Chondrocyte (in vitro differentiated cells): ENCODE measurements at places on chromosomes 1 and 21.

DNA sequence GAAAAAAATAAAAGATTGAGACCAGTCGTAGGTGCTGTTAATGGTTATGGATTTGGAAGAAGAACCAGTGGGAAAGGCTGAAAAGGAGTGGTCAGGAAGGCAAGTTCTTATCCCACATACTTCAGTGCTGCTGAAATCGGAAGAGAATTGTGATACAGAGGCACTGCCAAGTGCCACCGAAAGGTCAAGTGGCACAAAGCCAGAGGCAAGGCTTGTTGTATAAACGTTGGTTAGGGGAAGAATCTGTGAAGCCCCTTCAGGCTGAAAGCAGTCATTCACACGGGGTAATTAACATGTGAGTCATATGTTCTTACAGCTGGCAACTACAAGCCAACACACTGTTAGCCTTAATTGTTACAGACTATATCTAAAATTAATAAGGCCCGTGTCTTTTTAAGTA, 48.8 kb downstream of the ZBTB40 start:
- DNase-seq: no peak
- no peaks in the 10 kb centered on the region for H3K27me3 ChIP-seq
- peak overlapping the region; percentile 67 for H3K27ac ChIP-seq
- no peak overlapping the region for H3K4me3 ChIP-seq
- H3K36me3 ChIP-seq: peaks cover 5% of the 10 kb centered on the region

DNA sequence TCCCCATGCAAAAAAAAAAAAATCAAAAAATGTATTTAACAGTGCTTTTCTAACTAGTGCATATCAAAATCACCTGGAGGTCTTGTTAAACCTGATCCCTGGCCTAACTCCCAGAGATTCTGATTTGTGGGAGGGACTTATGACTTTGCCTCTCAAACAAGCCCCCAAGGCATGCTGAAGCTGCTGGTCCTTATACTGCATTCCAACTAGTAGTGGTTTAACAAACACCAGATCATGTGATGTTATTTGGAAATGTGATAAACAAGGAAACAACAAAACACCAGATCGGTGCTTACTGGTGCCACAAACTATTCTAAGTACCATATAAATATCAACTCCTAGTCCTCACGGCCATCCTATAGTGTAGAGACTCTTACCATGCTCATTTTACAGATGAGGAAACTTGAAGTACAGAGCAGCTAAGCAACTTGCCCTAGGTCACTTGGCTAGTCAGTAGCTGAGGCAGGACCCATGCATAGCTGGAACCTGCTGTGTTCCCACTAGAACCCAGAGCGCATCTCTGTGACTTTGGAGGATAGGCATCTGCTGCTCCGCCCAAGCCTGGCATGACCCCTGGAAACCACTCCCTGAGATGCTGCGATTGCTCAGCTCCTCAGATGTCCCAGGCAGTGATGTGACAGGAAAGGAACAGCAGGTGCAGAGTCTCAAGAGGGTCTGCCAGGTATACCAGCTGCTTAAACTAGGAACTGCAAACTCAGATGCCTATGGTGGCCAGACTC, 38.1 kb downstream of the SOX13 start:
- DNase-seq: no peak
- H3K4me3 ChIP-seq: no peak overlapping the region
- H3K27me3 ChIP-seq: no peaks in the 10 kb centered on the region
- H3K27ac ChIP-seq: no peak overlapping the region
- no peaks in the 10 kb centered on the region for H3K4me1 ChIP-seq
- no peaks in the 10 kb centered on the region for H3K36me3 ChIP-seq

GRCh38 chr21:34967509-34968289, 81.4 kb downstream of the RUNX1 start:
- H3K36me3 ChIP-seq: peaks cover 1% of the 10 kb centered on the region
- DNase-seq: no peak
- peak overlapping the region; percentile 45 for H3K27ac ChIP-seq
- H3K4me1 ChIP-seq: peaks cover 26% of the 10 kb centered on the region
- no peak overlapping the region for H3K4me3 ChIP-seq

DNA sequence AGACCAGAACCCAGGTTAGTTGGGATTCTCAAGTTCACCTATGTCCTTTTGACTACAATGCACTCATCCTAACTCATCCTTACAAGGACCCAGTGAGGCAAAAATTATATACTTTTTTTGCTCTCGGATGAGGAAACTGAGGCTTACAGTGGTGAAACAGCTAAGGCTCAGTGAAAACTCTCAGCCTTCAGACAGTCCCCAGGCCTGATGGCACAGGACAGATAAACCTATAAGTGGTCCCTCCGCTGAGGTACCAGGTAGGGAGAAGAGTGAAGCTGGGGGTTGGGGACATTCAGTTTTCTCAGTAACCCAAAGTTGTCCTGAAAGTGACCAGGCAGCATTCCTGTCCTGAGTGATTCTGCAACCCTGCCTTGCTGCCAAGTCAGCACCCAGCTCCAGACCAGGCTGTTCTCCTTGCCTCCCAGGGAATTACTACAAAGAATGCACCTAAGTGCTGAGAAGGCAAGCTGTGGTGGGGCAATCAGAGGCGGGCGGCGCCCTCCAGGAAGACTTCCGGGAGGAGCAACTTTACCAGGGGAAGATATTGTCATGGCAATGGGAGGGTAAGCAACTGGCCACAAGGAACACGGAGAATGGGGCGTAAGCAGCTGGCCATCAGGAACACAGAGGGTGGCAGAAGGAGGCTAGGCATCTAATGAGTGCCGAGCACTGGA, 4.6 kb downstream of the TENT5B start:
- H3K27me3 ChIP-seq: no peaks in the 10 kb centered on the region
- H3K36me3 ChIP-seq: peaks cover 7% of the 10 kb centered on the region
- peak overlapping the region; percentile 26 for H3K4me3 ChIP-seq
- peaks cover 75% of the 10 kb centered on the region for H3K4me1 ChIP-seq

- DNase-seq: no peak
- H3K27ac ChIP-seq: no peak overlapping the region
- H3K27me3 ChIP-seq: no peaks in the 10 kb centered on the region
- H3K4me1 ChIP-seq: no peaks in the 10 kb centered on the region
- no peak overlapping the region for H3K4me3 ChIP-seq
- peaks cover 34% of the 10 kb centered on the region for H3K36me3 ChIP-seq
These were observed 4.5 kb upstream of the FAM177B start for GRCh38 chr1:222732216-222733159.

DNA sequence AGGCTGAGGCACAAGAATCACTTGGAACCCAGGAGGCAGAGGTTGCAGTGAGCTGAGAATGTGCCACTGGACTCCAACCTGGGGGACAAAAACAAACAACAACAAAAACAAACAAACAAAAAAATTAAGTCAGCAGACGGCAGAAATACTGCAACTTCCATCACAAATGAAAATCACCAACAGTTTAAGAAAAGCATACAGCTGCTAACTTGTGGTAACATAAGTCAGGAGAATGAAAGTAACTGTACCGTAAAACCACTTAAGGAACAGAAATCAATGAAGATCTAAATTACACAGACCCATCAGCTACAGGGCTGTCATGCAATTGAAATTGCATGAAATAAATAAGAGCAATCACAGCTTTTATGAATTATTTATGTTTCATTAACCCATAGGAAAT, 25.0 kb downstream of the MCOLN2 start:
- H3K36me3 ChIP-seq: no peaks in the 10 kb centered on the region
- DNase-seq: no peak
- no peak overlapping the region for H3K27ac ChIP-seq
- H3K4me3 ChIP-seq: no peak overlapping the region

- no peak overlapping the region for H3K27ac ChIP-seq
- peaks cover 5% of the 10 kb centered on the region for H3K36me3 ChIP-seq
- H3K4me1 ChIP-seq: peaks cover 33% of the 10 kb centered on the region
- peak overlapping the region; percentile 95 for H3K4me3 ChIP-seq
- no peaks in the 10 kb centered on the region for H3K27me3 ChIP-seq
These were observed 926 bp upstream of the ATP1B1 start for GRCh38 chr1:169105434-169106094.

DNA sequence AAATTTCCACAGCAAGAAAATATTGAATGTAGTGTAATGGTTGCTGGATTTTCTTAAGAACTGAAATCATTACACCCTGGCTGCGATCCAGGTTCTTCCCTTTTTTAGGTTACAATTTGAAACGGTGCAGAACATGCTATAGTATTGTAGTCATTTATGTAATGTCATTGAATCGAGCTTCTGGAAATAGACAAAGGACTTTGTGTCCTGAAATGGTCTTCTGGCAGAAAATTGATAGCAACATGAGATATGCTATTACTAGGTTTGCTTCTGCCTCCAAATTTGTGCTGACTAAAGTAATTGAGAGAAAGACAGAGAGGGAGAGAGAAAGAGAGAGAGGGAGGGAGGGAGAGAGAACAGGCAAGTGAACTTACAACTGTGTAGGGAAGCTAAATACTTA, 146.2 kb upstream of the NFIA start:
- H3K27ac ChIP-seq: no peak overlapping the region
- H3K4me1 ChIP-seq: peaks cover 8% of the 10 kb centered on the region
- no peaks in the 10 kb centered on the region for H3K27me3 ChIP-seq
- no peak overlapping the region for H3K4me3 ChIP-seq
- H3K36me3 ChIP-seq: no peaks in the 10 kb centered on the region

GRCh38 chr21:45035477-45035848, 38.9 kb upstream of the ADARB1 start:
- H3K4me1 ChIP-seq: peaks cover 42% of the 10 kb centered on the region
- no peak overlapping the region for H3K27ac ChIP-seq
- DNase-seq: peak; percentile 54
- peaks cover 2% of the 10 kb centered on the region for H3K36me3 ChIP-seq
- H3K4me3 ChIP-seq: no peak overlapping the region
- H3K27me3 ChIP-seq: peaks cover 2% of the 10 kb centered on the region

GRCh38 chr21:34635307-34635706, 20.4 kb upstream of the RCAN1 start:
- H3K36me3 ChIP-seq: no peaks in the 10 kb centered on the region
- H3K4me3 ChIP-seq: no peak overlapping the region
- peaks cover 42% of the 10 kb centered on the region for H3K27me3 ChIP-seq
- no peak overlapping the region for H3K27ac ChIP-seq
- H3K4me1 ChIP-seq: no peaks in the 10 kb centered on the region
